T-helper 2 cell (primary cell): ENCODE measurements at places on chromosomes 16 and 17.

- no peak for DNase-seq
These were observed 42.2 kb upstream of the CNTNAP4 start for GRCh38 chr16:76235025-76235424.

GRCh38 chr17:73539166-73539565, 105.1 kb downstream of the SDK2 start:
- no peak for DNase-seq

DNA sequence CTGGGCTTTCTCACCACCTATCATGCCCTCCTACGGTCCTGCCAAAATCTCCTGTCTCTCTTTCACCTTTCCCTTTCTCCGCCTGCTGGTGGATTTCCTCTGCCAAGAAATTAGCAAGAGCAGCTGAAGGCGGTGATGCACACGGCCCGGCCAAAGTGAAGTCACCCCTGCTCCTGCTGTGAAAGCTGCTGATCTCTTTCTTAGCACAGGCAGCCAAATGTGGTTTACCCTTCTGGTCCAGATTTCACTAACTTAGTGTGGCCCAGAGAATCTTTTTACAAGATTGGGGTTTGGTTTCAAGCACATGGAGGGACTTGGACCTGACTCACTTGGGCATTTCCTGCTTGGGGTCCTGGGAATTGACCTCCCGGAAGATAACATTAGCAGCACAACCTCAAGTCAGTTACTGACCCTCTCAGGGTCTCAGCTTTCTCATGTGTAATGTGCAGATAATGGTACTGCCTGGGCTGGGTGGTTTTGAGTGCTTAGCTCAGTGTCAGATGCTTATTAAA, 155.7 kb downstream of the SOCS1 start:
- DNase-seq: no peak

DNA sequence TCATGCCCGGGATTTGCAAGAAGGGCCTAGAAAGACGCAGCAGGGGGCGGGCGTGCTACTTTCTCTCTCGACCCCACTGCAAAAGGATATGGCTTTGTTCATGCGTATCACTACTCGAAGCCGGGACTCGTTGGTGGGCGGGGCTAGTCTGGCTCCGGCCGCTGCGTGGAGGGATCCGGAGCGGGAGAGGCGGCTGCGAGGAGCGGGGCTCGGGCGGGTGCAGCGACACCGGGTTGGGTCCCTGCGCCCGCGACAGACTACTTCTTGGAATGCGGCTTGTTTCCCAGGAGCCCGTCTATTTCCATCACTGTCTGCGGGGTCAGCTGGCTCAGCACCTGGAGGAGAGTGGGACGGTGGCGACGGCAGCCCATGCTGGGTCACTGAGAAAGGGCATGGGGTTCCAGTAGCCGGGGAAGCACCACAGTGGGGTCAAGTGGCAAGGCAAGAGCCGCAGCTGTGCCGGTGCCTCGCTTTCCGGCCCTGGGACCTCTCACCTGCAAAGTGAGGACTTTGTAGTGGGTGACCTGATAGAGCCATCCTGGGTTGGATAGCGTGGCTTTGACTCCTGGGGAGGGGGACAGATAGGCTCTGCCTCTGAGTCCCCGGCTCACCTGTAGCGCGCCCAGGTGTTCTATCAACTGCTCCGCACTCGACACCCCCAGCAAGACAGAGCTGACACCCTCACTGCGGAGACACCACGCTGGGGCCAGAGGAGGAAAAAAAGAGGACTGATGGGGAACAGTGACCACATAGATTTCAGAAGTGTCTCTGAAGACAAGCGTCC, 6.6 kb downstream of the KCNAB3 start:
- peak; percentile 89 for DNase-seq

DNA sequence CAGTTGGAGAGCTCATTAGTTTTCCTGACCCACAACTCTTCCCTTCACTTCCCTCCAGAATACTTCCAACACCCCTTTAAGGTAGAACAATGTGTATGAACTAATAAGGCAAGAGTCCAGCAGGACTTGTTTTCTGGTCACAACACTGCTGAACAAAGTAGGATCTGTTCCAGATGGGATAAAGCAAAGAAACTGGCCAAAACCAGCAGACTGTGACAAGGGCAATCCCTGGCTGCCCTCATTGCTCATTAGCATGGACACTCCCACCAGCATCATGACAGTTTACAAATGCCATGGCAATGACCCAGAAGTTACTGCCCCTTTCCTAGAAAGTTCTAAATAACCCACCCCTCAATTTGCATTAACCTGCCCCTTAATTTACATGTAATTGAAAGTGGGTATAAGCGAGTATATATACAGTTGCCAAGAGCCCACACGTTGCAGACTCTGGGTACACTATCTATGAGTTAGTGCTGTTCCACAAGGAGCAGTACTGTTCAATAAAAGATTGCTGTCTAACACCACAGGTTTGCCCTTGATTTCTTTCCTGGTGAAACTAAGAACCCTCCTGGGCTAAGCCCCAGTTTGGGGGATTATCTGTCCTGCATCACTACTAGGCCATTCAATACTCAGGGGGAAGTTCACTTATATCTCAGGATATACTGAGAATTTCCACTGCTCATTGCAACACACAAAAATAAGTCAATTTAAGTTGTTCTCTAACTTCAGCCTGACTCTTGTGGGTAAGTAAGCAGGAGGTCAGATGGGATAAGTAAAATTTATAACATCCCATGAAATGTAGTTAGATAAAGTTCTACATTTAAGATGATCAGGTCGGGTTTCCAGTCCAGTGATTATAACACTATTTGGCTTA, 82.3 kb downstream of the SSH2 start:
- no peak for DNase-seq

DNA sequence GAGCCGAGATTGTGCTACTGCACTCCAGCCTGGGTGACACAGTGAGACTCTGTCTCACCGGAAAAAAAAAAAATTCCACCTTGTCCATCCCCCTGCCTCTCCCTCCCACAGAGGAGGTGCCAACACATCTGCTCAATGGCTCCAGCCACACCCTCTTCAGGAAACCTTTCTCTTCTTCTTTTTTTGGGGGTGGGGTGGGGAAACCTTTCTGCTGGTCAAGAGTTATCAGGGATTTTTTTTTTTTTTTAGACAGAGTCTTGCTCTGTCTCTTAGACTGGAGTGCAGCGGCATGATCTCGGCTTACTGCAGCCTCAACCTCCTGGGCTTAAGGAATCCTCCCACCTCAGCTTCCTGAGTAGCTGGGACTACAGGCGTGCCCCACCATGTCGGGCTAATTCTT, 18.7 kb downstream of the TNS4 start:
- DNase-seq: no peak

- peak; percentile 91 for DNase-seq
These were observed at the start of gene SETD1A for GRCh38 chr16:30957456-30958174. Gene SETD1A (plus strand): TSS chr16:30957754. CDS start chr16:30958732, 978 bp downstream.

- no peak for DNase-seq
These were observed 4.5 kb downstream of the ARHGDIA start for GRCh38 chr17:81866440-81867169.

- no peak for DNase-seq
These were observed 3.6 kb upstream of the ITGA3 start for GRCh38 chr17:50052241-50052796.

- no peak for DNase-seq
These were observed 15.2 kb downstream of the MRM3 start for GRCh38 chr17:797236-797840.

- no peak for DNase-seq
These were observed 30.1 kb downstream of the LCMT1 start for GRCh38 chr16:25141648-25142047.

GRCh38 chr17:73151916-73152632, 12.7 kb upstream of the SSTR2 start:
- no peak for DNase-seq
